Activated CD4-positive, alpha-beta memory T cell treated with anti-CD3 and anti-CD28 coated beads for 36 hours (primary cell): ENCODE measurements at places on chromosomes 6 and 20.

- DNase-seq = peak; percentile 34
These were observed 329.8 kb upstream of the SOX4 start for GRCh38 chr6:21263531-21264287.

GRCh38 chr6:105313211-105313610 is 89.7 kb downstream of the PREP start:
- DNase-seq = no peak

DNA sequence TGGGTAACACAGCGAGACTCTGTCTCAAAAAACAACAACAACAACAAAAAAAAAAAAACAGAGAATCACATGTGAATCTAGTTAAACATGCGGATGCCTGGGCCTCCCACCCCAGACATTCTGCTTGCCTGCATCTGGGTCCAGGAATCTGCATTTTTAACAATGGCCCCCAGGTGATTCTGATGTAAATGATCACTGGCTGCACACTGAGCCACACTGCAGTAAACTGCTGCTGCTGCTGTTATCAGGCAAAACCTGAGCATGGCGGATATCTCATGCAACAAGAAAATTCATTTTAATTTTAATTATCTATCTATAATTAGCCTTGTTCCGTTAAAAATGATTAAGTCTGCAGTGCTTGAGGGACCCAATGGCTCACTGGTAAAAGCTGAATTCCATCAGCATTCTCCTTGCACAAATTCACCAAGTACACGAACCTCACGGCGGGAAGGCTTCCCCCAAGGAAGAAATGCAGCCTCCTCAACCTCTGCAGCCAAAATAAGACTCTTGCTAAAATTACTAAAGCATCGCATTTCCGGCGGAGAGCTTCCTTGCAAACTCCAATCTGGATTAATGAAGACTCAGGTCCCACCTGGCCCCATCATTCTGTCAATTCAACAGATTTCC is 81.6 kb upstream of the SNX9 start:
- no peak for DNase-seq

- DNase-seq = no peak
These were observed 10.5 kb downstream of the BCL2L1 start for GRCh38 chr20:31712112-31712553.

DNA sequence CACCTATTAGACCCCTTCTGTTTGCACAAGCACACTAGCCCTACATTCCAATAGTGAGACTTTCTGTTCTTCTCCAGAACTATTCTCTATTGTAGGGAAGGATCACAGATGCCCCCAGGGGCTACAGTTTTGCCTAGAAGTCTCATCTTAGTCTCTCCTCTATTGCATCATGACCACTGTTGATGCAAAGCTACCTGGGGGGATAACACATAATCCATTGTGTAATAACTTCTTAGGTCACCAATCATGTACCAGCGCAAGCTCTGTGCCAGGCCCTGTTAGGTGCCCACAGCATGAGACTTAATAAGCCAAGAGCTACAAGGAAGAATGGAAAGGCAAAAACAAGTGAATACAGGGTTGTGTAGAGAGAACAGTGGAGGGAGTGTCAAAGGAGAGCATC is 98.1 kb upstream of the TNFAIP3 start:
- no peak for DNase-seq

DNA sequence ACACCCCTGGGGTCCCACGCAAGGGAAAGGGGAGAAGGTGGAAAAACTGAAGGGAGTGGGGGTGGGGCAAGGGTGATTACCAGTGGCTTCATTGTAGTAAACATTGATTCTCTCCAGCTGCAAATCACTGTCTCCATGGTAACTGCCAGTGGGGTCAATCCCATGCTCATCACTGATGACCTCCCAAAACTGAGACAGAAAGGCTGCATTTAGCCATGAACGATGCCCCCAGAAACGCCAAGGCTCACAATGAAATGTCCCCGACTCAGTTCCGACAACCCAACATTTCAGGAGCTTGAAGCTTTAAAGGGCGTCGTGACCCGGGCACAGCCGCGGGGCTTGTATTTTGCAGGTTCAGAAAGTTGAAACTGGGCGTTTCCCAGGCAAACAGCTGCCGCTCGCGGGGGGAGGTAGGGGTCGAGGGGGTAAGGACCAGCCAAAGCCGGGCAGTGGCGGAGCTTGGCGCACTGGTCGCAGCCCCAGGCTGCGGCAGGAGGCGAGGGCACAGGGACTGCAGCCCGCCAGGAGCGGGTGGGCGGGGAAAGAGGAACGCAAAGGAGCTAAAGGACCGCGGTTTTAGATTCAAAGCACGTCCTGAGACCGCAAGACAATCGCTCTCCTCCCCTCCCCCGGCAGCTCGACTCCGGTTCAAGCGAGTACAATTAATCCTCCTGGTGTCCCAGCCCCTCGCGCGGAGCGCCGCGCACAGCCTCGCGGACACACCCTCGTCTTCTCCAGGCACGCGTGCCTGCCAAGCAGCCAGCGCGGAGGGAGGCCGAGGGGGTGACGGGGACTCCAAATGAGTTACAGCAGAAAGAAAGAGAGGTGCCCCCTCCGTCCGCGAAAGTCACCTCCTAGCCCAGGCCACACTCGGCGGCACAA is 731 bp downstream of the TUBB2B start:
- DNase-seq = peak; percentile 32

DNA sequence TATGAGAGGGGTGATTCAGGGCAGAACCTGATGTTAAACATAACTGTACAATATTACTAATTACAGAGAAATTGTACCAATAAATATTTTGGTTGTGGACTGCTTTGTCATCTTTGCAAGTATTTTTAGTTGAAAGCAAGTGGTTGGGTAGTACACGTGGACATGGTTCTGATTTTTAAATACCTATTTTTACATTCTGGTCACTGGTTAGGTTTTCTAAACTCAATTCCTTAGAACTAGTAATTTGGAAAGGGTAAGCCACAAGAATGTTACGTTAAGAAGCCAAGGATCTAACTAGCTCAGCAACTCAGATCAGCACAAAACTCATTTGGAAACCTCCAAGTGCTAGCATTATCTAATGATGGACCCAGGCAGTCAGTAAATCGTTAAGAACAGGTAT is 2.7 kb downstream of the EPB41L2 start:
- no peak for DNase-seq

DNA sequence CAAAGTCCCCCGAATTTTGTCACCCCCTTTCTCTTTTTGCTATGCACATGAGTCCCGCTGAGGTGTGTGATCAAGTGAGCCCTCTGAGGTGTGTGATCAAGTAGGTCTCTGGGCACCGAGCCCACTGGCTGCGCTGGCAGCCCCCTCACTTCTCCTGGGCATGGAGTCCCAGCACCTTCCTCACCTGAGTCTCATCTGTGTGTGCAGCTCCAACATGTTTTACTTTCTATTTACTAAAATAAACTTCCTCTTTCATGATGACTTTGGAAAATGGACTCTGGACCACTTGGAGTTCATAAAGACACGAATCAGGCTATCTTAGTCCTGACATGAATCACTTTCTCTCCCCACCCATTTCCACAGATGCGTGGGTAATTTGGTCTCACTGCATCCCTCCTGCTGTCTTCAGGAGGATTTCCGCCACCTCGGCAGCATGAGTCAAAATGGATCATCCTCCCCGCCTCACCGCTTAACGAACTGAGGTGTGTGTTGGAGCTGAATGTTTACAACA is 39.8 kb downstream of the PRDM1 start:
- DNase-seq = peak; percentile 88

DNA sequence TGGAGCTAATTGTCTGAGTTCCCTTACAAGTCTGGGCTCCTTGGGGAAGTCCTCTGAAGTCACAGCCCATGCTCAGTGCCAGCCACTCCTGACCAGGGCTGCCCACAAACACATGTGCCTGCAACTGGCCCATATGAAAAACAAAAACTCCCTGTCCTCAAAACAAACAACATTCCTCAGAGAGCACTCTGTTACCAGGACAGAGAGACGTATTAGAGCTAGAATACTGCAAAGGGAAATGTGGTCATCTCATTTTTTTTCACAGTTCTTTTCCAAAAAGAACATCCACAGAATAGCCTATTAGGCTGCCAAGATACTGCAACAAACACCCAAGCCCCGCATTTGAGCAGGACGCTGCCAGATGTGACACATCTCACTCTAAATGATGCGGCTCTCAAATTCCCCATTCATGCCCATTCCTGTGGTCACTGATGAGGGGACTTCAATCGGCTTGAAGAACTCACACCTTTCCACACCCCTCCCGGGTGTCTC is 71.1 kb downstream of the SLC22A23 start:
- no peak for DNase-seq

DNA sequence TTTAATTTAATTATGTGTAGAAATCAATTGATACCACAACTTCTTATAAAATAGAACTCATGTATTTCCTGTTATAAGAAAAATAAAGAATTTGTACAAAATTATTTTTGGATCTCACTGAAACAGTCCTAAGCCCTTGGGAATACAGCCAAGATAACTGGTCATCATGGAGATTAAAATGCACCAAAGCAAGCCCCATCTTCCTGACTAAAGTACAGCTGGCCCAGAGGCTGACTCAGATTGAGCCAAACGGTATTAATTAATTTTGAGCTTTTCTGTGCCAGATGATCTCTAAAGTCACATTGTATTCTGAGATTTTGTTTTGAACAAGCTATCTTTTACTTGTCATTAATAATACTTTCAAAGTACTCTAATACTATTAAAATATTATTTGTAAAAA is 978.5 kb downstream of the TBC1D32 start:
- DNase-seq = no peak

- no peak for DNase-seq
These were observed 35.5 kb upstream of the GOPC start for GRCh38 chr6:117637770-117638169.

DNA sequence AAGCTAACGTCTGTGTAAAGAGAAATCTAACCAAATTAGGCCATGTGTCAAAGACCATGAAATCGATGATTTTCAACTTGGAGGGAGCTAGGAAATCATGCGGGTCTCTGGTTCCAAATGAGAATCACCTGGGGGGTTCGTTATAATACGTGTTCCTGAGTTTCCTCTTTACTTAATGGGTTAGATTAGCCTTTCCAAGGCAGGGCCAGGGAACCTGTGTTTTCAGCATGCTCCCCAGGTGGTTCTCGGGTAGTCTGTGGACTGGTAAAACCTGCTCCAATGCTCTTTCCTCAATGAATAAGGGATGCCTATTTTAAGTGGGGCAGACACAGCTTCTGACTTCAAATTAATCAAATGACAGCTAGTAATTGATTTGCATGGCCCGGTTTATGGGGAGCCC is 965 bp upstream of the HLA-DOA start:
- DNase-seq = no peak

DNA sequence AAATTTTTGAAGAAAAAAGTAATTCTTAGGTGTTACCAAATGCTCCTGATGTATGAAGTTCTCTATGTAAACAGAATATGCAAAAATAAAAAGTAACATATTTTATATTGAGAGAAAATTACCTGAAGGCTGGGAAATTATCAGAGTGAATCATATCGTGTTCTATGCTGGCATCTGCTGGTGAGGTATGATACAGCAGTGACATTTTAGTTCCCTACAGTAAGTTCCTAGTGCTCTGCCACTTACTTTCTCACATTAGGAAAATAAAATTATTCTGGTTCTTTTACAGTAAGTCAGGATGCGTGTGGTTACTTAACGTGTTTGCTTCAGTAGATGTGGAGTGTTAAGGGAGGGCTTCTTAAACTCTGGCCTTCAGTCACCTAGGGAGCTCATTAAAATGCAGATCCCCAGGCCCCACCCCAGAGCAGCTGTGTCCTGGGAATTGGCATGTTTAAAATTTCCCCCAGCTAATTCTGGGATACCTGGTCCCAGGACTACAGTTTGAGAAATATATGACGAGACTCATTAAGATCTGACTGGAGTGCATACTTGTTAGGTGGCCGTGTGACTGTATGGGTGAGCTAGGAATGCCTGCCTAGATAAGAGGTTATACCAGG is 3.2 kb downstream of the ACTR5 start:
- peak; percentile 30 for DNase-seq

DNA sequence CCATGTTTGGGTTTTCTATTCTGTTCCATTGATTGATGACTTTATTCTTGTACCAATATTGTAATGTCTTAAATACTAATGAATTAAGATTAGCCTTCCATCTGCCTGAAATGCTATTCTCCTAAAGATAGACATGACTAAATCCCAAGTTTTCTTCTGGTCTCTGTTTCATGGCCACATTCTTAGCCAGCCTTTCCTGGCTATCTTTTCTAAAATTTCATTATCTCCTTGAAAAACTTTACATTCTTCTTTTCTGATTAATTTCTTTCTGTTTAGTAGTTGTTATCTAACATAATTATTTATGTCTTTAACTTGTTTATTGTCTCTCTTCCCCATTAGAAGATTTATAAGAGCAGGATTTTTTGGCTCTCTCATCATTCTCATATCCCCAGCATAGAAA is 4.4 kb upstream of the PRIM2 start:
- DNase-seq = no peak

GRCh38 chr20:38724626-38725147 is 401 bp downstream of the SLC32A1 start:
- no peak for DNase-seq

GRCh38 chr6:106102034-106102433 is 15.9 kb downstream of the PRDM1 start:
- DNase-seq = peak; percentile 80

- DNase-seq = no peak
These were observed 1.2 kb downstream of the GGT7 start for GRCh38 chr20:34871320-34871926.

- DNase-seq = no peak
These were observed 57.6 kb downstream of the EYS start for GRCh38 chr6:65649392-65649791.

- no peak for DNase-seq
These were observed 74.6 kb downstream of the GNAS-AS1 start for GRCh38 chr20:58776109-58776508.

- DNase-seq = no peak
These were observed 217.3 kb upstream of the PREP start for GRCh38 chr6:105619971-105620741.

DNA sequence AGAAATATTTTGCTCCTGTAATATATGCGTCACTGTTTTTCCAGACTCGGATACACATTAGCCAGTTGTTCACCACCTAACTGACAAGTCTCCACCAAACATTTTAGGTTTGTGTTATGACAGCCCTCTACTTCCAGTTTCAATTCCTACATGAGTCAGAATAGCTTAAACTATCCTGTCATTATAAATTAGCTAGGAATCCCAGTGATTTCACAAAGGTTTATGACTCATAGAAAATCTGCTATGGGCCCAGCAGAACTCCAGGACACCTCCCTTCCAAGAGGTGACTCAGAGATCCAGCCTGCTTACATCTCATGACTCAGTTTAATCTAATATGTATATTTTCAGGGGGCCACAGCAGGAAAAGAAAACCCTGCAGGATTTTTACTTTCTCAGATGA is 17.4 kb upstream of the PLCB4 start:
- DNase-seq = no peak

- no peak for DNase-seq
These were observed 13.4 kb upstream of the MOCS1 start for GRCh38 chr6:39947611-39948068.

- DNase-seq = no peak
These were observed 183.9 kb upstream of the MCHR2 start for GRCh38 chr6:100177956-100178355.

- no peak for DNase-seq
These were observed 50.4 kb downstream of the BANF2 start for GRCh38 chr20:17749978-17750721.

GRCh38 chr6:78577585-78577984 is 289.8 kb upstream of the IRAK1BP1 start:
- DNase-seq = no peak

- DNase-seq = no peak
These were observed 79.5 kb upstream of the TPD52L1 start for GRCh38 chr6:125074120-125074519.

- no peak for DNase-seq
These were observed 68.7 kb upstream of the TIAM2 start for GRCh38 chr6:154926366-154926765.
